ENCODE measurements at places on chromosomes 5 and 9. TPM values are rescaled to one million over a fixed set of nuclear protein-coding genes. Genes with fewer than 3 reads are reported as not detected.

GRCh38 chr5:58383448-58383847 lies 76.4 kb downstream of the PLK2 start:
- DNase-seq: no peak

DNA sequence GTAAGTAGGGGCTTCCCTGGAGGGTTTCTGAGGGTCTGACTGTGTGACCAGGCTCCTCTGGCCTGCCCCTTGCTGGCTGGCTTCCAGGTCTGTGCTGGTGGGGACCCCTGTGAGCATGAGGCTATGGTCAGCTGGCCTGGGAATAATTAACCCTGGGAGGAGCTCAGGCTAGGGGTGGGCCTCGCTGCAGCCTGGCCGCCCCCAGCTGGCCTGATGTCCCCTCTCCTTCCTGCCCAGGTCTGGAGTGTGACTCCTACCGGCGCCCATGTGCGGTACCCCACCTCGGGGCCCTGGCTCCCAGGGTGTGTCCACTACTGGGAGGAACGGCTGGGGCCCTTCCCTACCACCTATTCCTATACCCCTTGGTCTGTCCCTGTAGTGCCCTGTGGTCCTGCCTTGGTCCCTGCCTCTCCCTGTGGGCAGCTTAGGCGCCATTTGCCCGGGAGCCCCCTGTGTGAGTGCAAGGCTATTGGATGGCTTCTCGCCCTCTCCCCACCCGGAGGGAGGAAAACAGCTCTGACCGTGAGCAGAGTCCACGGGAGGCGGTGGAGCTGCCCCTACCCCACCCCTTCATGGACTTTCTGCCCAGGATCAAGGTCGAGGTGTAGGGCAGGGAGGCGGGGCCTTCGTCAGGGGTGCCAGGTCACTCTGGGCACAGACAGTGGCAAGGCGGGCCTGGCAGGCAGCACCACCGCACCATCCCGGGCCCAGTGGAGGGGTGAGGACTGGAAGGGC lies 9.4 kb downstream of the RXRA start:
- DNase-seq: peak; percentile 83

IFNA21 gene
- not detected for total RNA-seq

GRCh38 chr9:131869348-131869747 lies 129.5 kb upstream of the RAPGEF1 start:
- DNase-seq: no peak

All from transverse colon (tissue), 4 donors.